ENCODE measurements at places on chromosomes 12 and 14.
A peak's percentile ranks its signal among the peaks of the same experiment; 100 is the strongest.

GRCh38 chr12:56574210-56574609 is 52.6 kb downstream of the RBMS2 start:
- DNase-seq = no peak

GRCh38 chr12:78118036-78118435 is 287.3 kb downstream of the NAV3 start:
- no peak for DNase-seq

GRCh38 chr14:75399843-75400775 is 27.7 kb upstream of the JDP2 start:
- no peak for DNase-seq

DNA sequence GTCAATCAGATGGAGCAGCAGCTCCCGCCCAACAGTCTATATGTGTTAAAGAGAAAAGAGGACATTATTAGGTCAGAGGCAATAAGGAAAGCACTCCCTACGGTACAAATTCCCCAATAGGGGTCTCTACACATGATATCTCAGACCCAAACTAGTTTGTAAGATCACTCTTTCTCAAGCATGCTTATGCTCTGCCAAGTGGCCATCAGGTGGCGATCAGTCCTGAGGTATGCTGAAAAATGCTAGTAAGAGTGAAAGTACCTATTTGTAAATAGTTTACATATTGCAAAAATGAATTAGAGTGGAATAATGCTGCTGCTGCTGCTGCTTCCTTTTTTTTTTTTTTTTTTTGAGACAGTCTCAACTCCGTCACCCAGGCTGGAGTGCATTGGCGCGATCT is 61.0 kb downstream of the CPM start:
- no peak for DNase-seq

- DNase-seq = no peak
Measured at GRCh38 chr14:32494609-32495434, 165.7 kb downstream of the AKAP6 start.

DNA sequence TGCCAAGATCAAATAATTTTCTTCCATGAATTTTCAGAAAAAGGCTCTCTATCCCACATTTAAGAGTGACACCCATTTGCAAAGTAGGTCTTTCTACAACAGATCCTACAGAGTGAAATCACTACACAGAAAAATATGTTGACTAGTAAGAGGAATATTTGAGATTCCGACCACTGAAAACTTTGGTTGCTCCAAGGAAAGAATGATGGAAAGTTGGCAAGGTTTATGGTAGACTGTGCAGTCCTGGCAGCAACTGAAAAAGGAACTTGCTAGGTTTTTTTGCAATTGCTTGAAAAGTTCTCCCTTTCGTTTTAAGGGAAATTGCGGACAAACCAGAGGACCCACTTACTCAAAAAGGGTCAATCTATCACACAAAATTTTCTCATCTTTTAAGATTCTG is 83.1 kb upstream of the TSPAN8 start:
- no peak for DNase-seq

GRCh38 chr12:9661720-9662119 is 7.8 kb upstream of the CLEC2D start:
- no peak for DNase-seq

- peak; percentile 76 for DNase-seq
Measured at GRCh38 chr12:113088971-113089756, 32.6 kb downstream of the DTX1 start.

DNA sequence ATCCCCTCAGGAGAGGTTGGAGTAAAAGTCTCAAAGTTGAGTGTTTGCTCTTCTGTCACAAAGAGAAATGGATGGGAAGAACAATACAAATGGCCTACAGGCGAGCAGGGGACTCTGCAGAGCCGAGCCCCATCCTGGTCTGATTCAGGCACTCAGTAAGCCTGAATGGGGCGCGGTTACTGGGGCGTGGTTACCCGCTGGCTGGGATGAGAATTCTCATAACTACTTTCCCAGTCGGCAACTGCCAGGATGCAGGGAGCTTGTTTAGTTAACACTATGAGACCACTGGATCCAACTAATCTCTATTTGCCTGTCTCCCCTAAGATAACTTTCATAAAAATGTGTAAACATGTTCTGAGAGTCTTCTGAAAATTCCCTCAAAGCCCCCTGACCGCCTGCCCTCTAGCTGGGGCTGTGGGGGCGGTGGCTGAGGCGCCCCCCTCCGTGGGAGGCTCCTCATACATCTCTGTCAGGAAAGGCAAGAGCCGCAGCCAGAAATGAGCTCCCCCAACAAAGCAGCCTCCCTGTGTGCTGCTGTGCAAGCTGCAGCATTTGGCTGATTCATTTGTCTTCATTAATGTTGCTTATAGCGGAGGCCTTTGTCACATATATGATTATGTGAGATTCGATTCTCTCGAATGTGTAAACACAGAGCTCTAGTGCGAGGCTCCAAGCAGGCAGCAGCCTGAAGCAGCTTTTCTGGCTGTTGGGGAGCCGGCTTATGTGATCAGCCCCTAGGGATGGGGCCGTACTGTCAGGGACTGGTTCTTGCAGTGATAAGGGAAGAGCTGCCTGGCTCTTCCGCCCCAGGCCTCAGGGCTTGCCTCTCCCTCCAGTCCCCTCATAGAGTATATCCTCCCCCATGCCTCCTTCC is 126.1 kb upstream of the ARHGAP5 start:
- DNase-seq = no peak

DNA sequence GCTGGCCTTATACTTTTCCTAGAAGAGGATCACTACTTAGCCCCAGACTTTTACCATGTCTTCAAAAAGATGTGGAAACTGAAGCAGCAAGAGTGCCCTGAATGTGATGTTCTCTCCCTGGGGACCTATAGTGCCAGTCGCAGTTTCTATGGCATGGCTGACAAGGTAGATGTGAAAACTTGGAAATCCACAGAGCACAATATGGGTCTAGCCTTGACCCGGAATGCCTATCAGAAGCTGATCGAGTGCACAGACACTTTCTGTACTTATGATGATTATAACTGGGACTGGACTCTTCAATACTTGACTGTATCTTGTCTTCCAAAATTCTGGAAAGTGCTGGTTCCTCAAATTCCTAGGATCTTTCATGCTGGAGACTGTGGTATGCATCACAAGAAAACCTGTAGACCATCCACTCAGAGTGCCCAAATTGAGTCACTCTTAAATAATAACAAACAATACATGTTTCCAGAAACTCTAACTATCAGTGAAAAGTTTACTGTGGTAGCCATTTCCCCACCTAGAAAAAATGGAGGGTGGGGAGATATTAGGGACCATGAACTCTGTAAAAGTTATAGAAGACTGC is 1.5 kb downstream of the MGAT2 start:
- no peak for DNase-seq

- no peak for DNase-seq
Measured at GRCh38 chr12:79659961-79660431, 30.8 kb downstream of the PAWR start.

- no peak for DNase-seq
Measured at GRCh38 chr12:122819209-122819785, 16.0 kb upstream of the HIP1R start.

DNA sequence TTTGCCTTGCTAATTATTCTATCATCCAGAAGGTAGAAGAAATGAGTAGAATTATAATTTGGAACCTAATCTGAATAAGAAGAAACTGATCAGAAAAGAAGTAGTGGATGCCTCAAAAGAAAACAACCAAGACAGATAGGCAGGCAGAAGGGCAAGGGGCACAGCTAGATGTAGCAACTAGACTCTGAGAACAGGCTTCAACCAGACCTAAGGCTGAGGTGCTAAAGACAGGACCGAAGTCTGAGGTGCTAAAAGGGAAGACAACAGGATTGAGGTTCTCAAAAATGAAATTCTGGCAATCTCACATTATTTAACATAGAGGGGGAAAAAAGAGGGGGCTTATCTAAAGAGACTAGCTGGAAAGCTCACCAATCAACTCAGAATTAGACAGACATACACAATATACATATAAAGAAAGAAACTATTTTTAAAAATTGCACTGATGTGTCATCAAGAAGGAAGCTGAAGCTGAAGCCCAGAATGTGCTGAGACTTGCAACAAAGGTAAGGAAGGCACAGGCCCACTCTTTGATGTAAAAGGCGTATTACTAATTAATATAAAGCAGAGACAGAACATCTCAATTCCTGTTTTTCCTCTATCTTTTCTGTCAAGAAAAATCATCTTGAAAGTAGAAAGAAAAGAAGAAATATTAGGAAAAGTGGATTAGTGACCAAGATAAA is 43.8 kb upstream of the CSRNP2 start:
- no peak for DNase-seq

DNA sequence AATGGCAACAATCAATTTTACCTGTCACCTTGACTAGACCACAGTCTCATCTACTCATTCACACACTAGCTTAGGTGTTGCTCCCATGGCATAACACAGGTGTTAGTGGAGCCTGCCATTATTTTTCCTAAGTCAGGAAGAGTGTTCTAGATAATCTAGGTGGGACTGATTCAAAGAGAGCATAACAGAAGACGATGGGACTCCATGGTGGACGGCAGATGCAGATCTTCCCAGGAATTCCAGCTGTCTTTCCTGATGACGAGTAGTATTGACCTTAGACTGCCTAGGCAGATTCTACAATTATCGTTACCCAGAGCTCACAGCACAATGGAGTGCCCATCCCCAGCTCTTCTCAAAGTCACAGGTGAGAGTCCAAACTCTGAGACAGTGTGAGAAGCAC is 589.0 kb downstream of the TMEM121 start:
- DNase-seq = no peak

DNA sequence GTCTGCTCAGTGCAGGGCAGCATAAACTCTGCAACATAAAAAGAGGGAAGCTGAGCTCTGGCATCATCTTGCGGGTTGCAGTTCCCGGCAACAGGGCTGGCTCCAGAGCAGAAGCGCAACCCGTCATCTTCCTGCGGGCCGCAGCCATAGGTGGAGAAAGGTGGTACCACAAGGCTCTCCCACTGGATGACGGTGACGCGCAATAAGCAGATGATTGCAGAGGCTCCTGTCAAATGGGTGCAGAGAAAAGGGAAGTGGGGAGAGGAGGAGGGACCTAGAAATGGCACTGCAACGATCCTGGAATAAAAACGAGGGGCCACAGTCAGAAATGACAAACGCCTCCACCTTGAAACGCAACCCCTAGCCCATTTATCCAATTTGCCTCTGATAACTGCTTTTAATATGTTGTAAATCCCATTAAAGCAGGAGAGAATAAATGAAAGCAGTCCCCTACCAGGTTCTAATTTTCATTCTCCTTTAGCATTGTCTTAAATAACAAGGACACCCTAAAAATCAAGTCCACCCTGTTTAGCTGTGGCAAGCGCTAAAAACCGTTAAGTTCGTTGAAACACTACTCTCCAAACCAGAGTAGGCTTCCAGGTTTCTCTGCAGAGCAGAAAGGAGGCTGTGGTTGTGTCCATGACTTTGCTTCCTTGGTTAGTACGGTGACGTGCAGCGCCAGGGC is 30.9 kb upstream of the TUBA1C start:
- DNase-seq = peak; percentile 37

DNA sequence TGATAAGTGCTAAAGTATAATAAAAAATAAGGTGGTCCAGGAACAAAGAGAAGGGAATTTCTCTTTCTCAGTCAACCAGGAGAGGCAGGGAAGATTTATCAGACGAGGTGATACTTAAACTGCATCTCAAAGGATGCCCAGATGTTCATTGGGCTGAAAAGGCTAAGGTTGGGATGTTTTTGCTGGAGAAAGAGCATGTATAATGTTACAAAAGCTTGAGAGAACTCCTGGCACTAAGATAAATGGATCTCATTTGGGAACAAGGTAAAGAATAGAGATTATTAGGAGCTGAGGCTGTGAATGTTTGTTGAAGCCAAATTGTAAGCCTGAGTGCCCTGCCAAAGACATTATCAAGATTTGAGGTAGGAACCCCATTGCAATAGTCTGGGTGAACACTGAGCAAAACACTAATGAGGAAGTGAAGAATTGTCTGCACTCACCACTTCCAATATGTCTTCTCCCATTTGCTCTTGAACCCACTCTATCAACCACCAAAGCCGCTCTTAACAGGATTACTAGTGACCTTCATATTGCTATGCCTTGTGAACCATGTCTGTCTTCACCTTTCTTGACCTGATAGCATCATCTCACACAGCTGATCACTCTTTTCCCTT is 149.0 kb upstream of the ARID2 start:
- DNase-seq = no peak

DNA sequence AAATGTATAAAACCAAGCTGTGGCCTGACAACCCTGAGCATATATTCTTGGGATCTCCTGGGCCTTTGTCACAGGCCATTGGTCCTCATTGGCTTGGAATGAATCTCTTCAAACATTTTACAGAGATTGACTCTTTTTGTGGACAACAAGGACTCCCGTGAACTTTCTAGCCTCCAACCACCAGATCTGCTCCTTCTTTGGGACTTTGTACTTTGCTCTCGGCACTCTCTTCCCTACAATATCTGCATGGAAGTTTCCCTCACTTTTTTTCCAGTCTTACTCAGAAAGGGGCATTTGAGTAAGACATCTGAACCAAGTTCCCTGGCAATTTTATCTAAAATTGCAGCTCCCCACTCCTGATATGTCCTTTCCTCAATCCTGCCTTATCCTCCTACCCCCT is 158.8 kb downstream of the PHLDA1 start:
- no peak for DNase-seq

- DNase-seq = no peak
Measured at GRCh38 chr12:19908830-19909229, 459.5 kb upstream of the PDE3A start.

DNA sequence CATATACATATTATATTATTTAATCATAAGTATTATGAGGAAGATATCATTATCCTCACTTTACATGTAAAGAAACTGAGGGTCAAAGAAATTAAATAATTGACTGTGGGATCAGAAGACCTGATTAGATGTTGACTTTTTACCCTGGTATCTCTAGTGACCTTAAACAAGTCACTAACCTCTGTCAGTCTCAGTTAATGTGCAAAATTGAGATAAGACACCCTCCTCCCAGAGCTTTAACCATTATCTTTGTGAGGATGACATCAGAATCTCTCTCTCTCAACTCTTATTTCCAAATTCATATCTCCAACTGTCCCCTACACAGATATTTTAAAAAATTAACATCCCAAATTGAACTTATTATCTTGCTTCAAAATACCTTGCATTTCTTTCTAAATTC is 177.8 kb downstream of the KLHL28 start:
- no peak for DNase-seq

DNA sequence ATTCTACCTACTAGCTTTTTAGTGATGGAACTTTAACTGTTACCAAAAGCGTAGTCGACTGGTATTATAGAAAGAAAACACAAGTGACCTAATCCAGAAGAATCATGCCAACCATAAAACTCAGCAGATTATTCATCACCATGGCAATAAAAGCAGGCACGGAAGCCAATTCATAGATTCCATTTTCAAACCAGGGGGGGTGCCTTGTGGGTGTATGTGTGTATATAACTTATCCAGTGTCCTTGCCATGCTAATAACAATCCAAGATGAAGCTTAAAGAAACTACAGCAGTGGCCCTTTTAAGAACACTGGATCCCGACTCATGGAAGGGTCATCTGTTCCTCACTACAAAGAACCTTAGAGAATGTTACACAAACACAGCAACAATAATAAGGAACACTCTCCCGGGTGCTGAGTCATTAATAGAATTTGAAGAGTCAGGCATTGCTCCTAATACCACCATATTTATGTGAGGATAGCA is 61.0 kb downstream of the EPS8 start:
- DNase-seq = no peak

GRCh38 chr12:109461846-109462756 is 15.0 kb downstream of the KCTD10 start:
- DNase-seq = no peak

- DNase-seq = no peak
Measured at GRCh38 chr12:69688021-69688420, 11.1 kb downstream of the BEST3 start.

Measured in activated T-cell treated with anti-CD3 and anti-CD28 coated beads, Interleukin-2, amount 50 U/mL, for 48 hours (primary cell).